CD8-positive, alpha-beta T cell (primary cell): ENCODE measurements at places on chromosomes 3 and 15. TPM values are rescaled to one million over a fixed set of nuclear protein-coding genes. Genes with fewer than 3 reads are reported as not detected.

- no peak for DNase-seq
These were observed 218.2 kb downstream of the ADAMTS17 start for GRCh38 chr15:100123611-100124010.

The ZNF80 gene
- total RNA-seq = 1.6 TPM

GRCh38 chr3:72632129-72632528, 216.1 kb downstream of the SHQ1 start:
- DNase-seq = no peak

- no peak for DNase-seq
These were observed 917 bp downstream of the LNP1 start for GRCh38 chr3:100402256-100402655.

GRCh38 chr15:27473845-27474244, 502.9 kb downstream of the GABRG3 start:
- DNase-seq = no peak

The ATR gene
- total RNA-seq = 26.7 TPM

GRCh38 chr15:92864127-92864814, 35.9 kb upstream of the CHD2 start:
- no peak for DNase-seq

- peak; percentile 26 for DNase-seq
These were observed 39.9 kb upstream of the MB21D2 start for GRCh38 chr3:192957441-192958021.

GRCh38 chr3:49801160-49801559, 1.5 kb upstream of the CDHR4 start:
- DNase-seq = no peak

DNA sequence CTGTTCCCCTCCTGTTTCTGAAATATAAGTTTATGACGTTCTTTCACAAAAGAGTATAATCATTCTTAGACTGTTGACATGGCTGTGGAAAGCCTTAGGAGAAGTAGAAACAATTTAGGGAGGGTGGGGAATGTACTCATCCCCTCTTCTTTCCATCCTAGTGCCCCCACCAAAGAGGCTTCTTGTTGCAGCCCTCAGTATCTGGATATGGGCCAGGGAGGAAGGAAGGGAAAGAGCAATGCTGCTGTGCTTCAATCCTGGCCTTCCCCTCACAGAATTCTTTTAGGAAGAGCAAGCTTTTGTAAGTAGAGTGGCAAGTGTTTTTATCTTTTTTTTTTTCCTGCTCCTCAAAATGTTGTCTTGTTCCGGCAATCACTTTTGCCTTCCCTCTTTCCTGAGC, 1.7 kb downstream of the INAFM2 start:
- no peak for DNase-seq

GRCh38 chr3:81732642-81733041, 28.8 kb downstream of the GBE1 start:
- DNase-seq = no peak

- no peak for DNase-seq
These were observed 263.0 kb downstream of the TLE3 start for GRCh38 chr15:69834761-69835160.

The TNIK gene
- total RNA-seq = 65.1 TPM

DNA sequence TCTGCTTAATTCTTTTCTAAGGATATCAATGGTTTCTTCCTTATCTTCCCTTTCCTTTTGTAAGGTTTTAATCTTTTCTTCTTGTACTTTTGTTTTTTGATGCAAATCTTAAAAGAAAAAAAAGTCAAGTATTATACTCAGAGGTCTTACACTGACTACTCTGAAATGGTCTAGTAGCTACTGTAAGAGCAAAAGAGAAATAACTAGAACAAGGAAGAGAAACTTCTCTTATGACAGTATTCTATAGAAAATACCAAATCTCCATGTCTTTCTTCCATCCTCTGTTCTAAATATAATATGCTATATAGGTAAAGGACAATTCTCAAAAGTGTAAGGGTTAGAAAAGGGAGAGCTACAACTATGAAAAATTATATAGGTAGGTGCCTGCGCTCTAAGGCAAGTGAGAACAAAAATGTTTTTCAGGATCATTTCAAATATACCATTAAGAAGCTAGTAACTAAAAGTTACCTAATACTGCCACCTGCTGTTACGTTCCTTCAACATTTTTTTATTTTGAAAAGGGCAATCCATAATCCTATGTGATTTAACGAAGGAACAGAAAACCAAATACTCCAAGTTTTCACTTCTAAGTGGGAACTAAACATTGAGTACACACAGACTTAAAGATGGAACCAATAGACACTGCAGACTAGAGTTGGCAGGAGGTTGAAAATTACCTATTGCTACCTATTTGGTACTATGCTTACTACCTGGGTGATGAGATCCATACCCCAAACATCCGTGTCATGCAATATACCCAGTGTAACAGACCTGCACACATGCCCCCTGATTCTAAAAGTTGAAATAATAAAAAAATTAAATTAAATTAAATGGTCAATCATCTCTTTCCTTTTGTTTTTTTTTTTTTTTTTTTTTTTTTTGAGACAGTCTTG, 36.7 kb downstream of the CIP2A start:
- DNase-seq = no peak

- no peak for DNase-seq
These were observed 66.3 kb downstream of the FHIT start for GRCh38 chr3:61184956-61185355.

The SNURF gene
- 38.4 TPM for total RNA-seq

The TIMP4 gene
- total RNA-seq = not detected

GRCh38 chr3:20537234-20537633, 351.2 kb upstream of the SGO1 start:
- DNase-seq = no peak

GRCh38 chr3:52054661-52055511, 1.5 kb downstream of the DUSP7 start:
- DNase-seq = no peak

The MESP2 gene
- total RNA-seq = not detected

DNA sequence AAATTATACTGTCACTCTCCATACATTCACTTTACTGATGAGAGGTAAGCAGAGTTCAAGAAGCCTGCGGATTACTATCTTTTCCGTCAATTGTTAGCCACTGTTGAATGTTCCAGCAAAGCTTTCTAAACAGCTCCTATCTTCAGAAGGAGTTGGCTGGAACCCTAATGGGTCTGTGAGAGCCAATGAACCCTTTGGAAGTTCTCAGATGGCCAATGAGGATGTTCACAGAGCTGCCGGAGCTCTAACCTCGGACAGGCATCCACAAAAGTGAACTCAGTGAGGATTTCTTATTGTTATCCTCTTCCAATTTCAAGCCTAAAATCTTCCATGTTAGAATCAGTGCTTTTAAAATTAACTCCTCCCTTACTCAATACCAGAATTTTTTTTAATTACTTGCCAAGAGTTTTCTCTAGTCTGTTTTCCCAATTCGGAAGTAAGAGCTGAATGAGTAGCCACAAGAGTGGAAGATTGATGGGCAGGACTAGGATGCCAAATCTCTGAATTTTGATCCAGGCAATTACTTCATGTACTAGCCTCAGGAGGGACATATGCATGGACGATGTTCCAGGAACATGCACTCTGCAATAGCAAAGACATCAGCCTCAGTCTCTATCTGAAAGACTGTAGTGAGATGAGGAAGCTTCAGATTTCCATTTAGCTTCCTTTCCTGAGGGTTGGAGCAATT, 78.1 kb downstream of the AGBL1 start:
- DNase-seq = no peak

- DNase-seq = no peak
These were observed 87.2 kb downstream of the EBLN2 start for GRCh38 chr3:73148682-73149081.
